ENCODE measurements at places on chromosomes 3 and 15.

DNA sequence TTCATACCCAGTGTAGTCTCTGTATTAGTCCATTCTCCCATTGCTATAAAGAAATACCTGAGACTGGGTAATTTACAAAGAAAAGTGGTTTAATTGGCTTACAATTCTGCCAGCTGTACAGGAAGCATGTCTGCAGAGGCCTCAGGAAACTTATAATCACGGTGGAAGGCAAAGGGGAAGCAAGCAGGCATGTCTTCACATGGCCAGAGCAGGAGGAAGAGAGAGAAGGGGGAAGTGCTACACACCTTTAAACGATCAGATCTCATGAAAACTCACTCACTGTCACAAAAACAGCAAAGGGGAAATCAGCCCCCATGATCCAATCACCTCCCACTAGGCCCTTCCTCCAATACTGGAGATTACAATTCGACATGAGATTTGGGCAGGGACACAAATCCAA lies 6.3 kb upstream of the PARP14 start:
- no peak for DNase-seq

- DNase-seq: no peak
Measured at GRCh38 chr3:56459104-56459496, 9.2 kb downstream of the ERC2 start.

DNA sequence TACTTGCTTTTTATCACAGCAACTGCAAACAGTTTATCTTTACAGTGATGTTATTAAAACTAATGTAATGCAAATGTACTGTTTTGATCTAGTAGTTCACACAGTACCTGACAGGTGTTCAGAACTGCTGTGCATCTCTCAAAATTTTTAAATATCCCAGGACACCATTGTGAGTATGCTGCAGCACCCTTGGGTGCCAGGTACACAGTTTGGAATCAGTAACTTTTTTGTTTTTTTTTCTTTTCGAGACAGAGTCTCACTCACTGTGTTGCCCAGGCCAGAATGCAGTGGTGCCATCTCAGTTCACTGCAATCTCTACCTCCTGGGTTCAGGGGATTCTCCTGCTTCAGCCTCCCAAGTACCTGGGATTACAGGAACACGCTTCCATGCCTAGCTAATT lies 3.0 kb downstream of the KNL1 start:
- no peak for DNase-seq

- no peak for DNase-seq
Measured at GRCh38 chr15:89632563-89633430, 22.5 kb downstream of the KIF7 start.

DNA sequence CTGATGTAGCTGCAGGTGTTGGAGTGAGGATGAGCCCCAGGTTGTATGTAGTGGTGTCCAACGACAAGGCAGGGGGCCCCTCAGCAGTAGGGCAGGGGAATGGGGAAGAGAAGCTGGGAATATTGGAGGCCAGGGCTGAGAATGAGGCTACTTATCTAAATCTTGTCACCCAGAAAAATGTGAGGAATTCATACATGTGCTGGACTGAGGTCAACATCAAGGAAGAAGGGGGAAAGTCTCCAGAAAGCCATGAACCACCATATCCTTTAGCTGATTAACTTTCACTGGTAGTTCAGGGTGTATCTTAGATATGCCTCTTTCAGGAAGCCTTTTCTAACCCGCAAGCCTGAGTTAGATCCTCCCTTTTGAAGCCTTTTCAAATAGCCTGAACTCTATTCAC lies 22.6 kb upstream of the FSTL1 start:
- DNase-seq: no peak

- DNase-seq: no peak
Measured at GRCh38 chr15:38514601-38515000, 50.0 kb downstream of the RASGRP1 start.

DNA sequence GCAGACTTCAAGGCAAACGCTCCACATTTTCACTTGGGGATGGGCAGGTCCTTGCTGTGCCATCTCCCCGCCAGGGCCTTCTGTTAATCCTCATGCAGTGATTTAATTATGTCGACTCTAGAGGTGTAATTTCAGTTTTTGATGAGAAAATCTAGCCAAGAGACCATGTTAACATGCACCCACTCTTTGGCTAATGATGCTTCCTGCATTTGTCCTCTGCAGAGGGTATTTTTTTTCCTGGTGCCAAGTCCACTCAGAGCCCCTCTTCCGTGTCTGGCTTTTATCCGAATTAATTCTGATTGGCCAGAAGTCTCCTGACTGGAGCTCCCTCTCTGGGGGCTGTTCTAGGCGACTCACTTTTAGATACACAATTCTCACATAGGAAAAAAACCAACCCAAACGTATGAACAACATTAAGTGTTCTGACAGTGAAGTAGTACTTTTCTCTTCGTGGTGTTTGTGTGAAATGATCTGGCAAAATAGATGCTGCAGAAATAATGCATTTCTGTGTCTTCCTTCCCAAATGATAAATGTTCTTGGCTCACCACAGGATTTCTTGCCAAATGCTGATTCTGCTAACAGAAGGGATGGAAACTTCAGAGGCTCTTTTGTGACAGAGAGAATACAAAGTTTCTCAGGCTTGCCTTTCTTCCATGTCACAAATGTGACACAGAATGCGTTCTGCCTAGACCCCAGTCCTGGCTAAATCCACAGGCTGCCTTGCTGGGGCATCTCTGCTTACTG lies 190.0 kb downstream of the CACNA2D3 start:
- DNase-seq: no peak

DNA sequence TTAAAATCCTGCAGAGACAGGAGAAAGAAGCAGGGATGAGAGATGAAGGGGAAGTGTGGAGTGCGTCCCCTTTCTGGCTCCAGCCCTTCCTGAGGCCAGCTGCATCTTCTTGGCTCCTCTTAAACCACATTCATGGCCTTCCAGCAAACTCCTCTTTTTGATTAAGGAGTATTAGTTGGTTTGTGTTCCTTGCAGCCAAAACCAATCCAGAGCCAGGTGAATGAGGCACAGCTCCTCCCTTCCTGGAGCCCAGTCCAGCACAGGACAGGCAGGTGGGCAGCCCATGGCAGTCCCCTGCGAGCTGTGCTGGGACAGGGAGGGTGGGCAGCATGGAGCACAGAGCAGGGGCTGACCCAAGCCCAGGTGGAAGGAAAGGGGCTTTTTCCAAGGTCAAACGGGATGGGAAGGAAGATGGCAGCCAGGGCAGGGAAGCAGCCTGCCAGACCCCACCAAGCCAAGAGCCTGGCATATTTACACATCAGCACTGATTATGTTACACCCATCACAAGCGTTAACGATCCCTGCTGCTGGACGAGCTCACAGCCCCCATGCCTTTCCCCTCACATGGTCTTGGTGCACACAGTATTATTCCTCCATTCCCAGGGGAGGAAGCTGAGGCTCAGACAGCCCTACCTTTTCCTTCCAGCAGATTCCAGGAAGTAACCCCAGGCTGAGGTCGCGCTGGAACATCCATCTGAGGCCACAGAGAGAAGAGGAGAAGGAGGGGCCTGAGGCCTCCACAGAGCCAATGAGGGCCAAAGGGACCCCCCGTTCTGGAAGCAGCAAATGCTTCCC lies 175.6 kb downstream of the SMAD6 start:
- DNase-seq: no peak

DNA sequence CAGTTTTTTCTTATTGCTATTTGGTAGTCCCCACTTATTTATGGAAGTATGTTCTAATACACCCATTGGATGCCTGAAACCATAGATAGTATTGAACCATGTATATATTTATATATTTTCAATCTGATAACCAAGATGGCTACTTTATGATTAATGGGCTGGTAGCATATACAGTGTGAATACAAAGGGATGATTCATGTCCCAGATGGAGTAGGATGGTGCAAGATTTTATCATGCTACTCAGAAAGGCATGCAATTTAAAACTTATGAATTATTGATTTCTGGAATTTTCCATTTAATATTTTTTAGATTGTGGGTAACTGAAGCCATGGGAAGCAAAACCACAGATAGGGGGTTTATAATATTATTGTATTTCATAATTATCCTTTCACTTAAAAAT lies 35.2 kb downstream of the AP4E1 start:
- DNase-seq: no peak

DNA sequence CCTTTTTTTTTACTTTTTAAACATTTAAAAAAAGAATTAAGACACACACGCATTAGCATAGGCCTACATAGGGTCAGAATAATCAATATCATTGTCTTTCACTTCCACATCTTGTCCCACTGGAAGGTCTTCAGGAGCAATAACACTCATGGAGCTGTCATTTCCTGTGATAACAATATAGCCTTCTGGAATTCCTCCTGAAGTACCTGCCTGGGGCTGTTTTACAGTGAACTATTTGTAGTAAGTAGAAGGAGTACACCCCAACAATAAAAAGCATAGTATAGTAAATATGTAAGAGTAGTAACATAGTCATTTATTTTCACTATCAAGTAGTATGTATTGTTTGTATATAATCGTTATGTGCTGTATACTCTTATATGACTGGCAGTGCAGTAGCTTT lies 19.5 kb upstream of the CLDN18 start:
- DNase-seq: no peak

- no peak for DNase-seq
Measured at GRCh38 chr3:139533781-139534454, 5.6 kb downstream of the RBP1 start.

DNA sequence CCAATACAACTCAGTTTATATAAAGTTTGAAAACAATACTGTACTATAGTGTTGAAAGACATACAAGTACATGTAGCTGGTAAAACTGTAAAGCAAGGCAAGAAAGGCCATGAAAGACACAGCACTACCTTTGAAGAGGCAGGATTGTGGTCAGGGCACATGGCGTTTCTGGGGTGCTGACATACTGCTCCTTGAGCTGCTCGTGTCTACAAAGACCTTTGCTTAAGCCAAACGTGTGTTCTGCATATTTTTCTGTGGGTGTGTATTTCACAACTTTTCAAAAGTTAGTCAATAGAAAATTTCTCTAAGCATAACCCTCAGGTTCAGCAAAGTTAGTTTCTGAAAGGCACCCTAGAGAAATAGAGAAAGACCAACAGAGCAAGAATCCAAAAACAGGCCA lies 14.1 kb upstream of the TOPAZ1 start:
- DNase-seq: no peak

DNA sequence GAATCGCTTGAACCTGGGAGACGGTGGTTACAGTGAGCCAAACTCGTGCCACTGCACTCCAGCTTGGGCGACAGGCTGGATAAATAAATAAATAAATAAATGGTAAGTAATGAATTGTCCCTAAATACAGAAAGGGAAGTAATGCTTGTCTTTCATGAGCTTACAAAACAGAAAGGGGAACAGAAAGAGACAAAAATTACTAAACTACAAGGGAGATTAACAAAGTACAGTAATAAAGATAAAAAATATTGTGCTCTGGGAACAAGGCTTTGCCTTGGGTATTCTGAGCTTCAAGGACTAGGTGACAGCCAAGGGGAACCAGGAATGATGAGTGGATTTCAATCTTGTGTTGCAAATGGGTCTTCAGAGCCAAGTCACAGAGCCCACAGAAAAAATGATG lies 9.2 kb upstream of the HLTF start:
- DNase-seq: no peak

- no peak for DNase-seq
Measured at GRCh38 chr3:184600685-184601377, 39.2 kb downstream of the EPHB3 start.

- no peak for DNase-seq
Measured at GRCh38 chr3:8307545-8308110, 194.0 kb upstream of the LMCD1 start.

DNA sequence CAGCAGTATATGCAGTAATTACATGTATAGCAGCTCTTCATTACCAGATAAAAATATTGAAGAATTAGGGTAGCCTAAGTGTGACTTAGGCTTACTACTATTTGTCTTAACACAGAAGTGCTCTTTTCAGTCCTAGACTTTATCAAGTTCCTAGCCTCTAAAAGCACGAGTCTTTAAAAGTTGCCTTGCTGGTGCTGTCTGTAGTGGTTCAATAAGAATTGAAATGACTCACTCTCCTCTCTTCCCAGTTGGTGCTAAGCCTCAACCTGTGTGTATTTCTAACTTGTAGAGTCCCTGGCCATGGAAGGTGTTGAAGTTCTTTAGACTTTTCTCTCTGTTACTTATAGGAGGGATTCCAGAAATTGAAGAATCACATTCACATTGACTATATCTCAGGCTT lies 395.4 kb upstream of the THRB start:
- no peak for DNase-seq

GRCh38 chr3:21645121-21645897 lies 105.7 kb downstream of the ZNF385D start:
- DNase-seq: no peak

- no peak for DNase-seq
Measured at GRCh38 chr3:99780749-99781148, 36.9 kb upstream of the CMSS1 start.

DNA sequence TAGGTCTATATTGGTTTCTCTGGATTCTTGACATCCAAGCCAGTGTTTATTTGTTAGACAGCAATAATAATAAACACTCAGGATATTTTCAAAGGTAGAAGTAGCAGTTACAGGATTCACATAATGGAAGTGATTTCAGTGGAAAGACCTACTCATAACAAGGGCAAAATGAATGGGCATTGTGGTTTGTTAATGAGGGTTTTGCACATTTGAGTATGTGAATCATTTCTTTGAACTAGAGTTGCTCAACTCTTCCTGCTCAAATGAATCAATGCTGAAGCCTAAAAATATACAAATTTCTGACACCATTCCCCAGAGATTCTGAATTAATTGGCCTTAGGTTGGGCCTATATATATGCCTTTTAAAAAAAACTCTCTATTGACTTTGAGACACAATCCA lies 4.1 kb upstream of the COL6A5 start:
- DNase-seq: no peak

DNA sequence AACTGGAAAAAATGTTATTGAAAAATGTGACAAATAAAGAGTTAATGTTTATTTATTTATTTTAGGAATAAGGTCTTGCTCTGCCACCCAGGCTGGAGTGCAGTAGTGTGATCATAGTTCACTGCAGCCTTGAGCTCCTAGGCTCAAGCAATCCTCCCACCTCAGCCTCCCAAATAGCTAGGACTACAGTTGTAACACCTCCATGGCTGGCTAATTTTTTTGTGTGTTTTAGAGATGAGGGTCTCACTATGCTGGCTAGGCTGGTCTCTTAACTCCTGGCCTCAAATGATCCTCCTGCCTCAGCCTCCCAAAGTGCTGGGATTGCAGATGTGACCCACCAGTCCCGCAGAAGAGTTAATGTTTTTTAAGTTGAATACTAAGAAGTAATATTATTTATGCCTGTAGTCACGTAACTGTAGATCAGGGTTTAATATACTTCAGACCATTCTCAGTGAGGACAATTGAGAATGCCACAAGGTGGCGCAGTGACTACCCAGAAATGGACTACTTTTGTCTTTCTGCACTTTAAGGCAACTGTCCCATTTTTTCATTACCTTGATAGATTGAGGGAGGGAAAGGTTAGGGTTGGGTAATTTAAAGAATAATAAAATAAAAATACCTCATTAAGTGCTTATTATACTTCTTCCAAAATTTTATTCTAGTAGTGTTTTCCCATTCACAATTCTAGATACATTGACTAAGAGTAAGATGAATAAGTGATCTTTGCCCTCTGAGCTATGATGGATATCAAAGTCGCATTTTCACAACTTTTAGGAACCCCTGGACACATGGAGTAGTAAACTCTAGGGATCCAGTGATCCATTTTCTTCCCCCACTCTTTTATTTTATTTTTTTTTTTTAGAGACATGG lies 6.0 kb downstream of the MUC13 start:
- DNase-seq: peak; percentile 59
